Smooth muscle cell of the brain vasculature (primary cell): ENCODE measurements at places on chromosomes 1 and 21.

DNA sequence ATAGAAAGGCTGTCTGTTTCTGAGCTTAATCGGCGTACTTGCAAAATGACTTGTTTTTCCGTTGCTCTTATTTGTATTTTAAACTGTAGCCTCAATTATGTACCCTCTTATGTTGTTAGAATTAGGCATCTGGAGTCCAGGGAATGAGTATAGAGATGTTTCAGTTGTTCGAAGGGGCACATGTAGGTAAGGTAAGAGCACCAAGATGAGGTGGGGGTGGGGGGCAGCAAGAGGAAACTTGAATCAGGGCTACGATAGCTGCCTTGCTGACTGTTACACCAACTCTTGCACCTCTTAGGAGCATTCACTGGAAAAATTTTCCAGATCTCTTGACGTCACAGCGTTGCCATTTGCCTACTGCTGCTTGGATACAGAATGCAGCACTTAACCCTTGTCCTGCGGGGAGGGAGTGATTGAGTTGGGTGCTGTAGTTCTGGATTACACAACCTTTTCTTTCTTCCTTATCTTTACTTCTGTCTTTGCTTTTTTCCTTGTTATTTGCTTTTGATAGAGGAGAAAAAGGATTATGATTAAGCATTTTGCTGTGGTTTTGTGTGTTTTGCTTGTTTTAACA is 3.2 kb downstream of the ATP1B1 start:
- no peak for DNase-seq

DNA sequence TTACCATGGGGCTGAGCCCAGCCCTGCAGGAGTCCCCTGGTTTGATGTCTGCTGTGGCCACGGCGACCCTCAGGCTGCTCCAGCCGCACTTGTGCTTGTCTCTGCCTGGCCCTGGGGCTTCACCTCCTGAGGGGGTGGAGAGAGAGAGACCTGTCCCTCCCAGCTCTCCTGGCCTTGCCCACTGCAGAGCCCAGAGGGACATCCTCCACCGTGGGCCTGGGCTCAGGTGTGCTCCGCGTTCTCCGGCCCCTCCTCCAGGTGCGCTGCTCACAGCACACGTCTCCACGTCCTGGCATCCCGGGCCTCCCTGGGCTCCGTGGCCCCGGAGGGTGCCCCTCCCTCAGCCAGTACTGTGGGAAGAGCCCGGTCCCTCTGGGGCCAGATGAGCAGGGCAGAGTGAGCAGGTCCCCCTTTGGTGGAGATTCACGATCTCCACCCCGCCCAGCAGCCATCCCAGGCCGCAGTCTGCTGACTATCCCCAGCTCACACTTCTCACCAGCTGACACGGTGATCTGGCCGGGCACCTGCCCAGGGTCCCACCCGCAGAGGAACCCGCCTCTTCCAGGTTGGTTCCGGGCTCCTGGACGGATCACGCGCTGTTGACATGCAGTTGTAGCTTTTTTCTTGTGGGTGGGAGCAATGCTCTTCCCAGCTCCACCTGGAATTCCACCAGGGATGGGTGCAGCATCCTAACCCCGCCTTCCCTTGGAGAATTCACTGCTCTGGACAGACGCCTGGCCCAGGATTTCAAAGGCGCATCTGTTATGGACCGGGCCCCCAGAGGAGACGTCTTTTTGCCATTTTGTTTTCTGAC is 41.8 kb upstream of the POFUT2 start:
- no peak for DNase-seq

DNA sequence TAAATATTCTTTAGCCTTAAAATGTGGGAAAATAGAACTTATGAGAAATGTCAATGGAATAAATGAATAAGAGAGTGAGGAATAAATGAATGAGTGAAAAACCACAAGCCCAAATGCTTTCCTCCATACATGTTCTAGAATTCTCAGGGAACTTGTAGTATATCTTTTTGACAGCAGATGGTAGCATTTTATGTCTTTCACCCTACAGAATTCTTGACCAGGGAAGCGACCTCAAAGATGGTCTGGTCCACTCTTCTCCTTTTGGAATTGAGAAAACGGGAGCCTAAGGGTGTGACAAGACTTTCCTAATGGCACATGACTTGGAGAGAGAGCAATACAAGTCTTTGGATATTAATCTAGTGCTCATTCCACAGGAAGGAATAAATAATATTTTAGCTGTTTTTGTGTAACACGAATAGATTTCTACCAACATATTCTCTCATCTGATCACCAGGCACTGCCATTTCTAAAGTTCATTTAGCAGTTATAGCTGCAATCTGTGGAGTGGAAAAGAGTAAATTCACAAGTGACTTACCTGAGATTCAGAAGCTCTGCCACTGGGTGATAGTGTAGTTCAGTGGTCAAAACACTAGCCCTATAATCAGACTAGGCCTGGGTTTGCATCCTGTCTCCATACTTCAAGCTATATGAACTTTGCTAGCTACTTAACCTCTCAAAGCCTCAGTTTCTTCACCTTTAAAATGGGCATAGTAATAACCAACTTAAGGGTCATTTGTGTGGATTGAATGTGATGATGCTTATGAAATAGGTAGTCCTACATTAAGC is 15.0 kb upstream of the F5 start:
- no peak for DNase-seq

DNA sequence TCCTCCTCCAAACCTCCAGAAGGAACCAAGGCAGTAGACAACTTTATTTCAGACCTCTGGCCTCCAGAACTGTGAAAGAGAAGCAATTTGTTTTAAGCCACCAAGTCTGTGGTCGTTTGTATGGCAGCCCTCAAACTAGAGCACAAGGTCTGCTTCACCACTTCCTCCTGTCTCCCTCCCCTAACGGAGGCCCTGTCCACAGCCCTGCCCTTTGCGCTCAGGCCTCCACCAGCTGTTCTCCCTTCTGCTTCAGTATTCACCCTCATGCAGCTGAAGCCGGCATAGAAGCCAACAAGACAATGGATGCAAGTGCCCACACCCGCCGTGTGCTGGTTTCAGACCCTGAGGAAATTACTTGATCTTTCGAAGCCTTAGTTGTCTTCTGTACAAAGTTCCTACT is 364.1 kb downstream of the HHAT start:
- no peak for DNase-seq

DNA sequence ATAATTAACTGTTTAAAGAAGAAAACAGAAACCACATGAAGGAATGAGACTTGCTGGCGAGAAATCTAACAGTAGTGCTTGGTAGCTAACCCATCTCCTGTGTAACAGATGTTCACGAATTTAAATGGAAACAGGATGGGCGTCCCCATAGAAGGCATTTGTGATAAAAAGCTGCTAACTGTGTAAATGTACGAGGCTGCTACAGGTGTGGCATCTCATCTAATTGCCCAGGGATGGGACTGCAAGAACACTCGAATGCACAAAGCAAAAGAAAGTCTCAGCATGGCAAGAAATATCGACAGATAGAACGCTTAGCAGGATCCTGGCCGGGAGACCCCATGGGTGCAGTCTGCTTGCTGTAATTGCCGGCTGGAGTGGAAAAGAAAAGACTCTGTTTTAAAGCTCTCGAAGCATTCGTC is 112.7 kb downstream of the RUNX1 start:
- DNase-seq = no peak

- no peak for DNase-seq
These were observed 345.3 kb downstream of the LMX1A start for GRCh38 chr1:165011186-165011585.

DNA sequence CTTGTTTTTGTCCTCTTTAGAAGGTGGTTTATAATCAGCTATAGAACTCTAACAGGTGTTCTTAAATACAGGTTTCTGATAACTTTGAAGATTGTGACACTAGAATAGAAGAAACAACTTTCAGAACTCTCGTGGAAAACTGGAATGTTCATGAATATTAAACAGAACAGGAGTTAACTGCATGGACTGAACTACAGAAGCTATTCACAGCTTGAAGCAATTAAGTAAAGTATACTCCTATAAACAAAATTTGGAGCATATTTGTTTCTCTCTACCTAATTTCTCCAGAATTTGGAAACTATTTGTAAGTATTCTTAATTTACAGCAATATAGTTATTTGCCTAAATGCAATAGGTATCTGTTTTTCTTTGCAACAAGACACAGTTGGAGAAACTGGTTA is 824.8 kb downstream of the ADGRL2 start:
- no peak for DNase-seq
